Right cardiac atrium (tissue), 5 donors: ENCODE measurements at places on chromosomes 13 and 19. TPM values are rescaled to one million over a fixed set of nuclear protein-coding genes. Genes with fewer than 3 reads are reported as not detected.

ACP7 gene
- not detected for total RNA-seq

C1QTNF9 gene
- total RNA-seq: 1.1 TPM

CD320 gene
- total RNA-seq: 28.9 TPM

TEX26 gene
- total RNA-seq: not detected

CLEC4G gene
- 1.4 TPM for total RNA-seq

TUBA3C gene
- not detected for total RNA-seq

TMEM150B gene
- 2.0 TPM for total RNA-seq

SULT2A1 gene
- not detected for total RNA-seq

RGCC gene
- 23.0 TPM for total RNA-seq

GPR12 gene
- total RNA-seq: not detected

MBD3L1 gene
- total RNA-seq: not detected

TEKTIP1 gene
- not detected for total RNA-seq

CEACAM6 gene
- not detected for total RNA-seq

CEACAM7 gene
- total RNA-seq: not detected

STARD13 gene
- total RNA-seq: 27.3 TPM

ZNF536 gene
- 5.9 TPM for total RNA-seq

GIPR gene
- total RNA-seq: 16.7 TPM

ZNF525 gene
- total RNA-seq: 9.3 TPM

LGALS4 gene
- 0.56 TPM for total RNA-seq

ENOX1 gene
- 2.4 TPM for total RNA-seq

PTH2 gene
- total RNA-seq: not detected

ZNF708 gene
- total RNA-seq: 7.0 TPM

MEGF8 gene
- total RNA-seq: 28.6 TPM

MISP gene
- total RNA-seq: not detected

WDR87 gene
- not detected for total RNA-seq

ZNF582 gene
- 3.6 TPM for total RNA-seq

RXFP2 gene
- not detected for total RNA-seq

BRCA2 gene
- 1.2 TPM for total RNA-seq

EPSTI1 gene
- 7.5 TPM for total RNA-seq

ZNF865 gene
- total RNA-seq: 20.5 TPM

ZC3H4 gene
- total RNA-seq: 25.6 TPM

SLC35E1 gene
- total RNA-seq: 25.5 TPM

MEDAG gene
- 7.7 TPM for total RNA-seq

CGB1 gene
- total RNA-seq: not detected

CYP2A13 gene
- not detected for total RNA-seq

CGB7 gene
- total RNA-seq: not detected
